Left ventricle myocardium superior (tissue), 1 donor: ENCODE measurements at places on chromosomes 1 and 21. TPM values are rescaled to one million over a fixed set of nuclear protein-coding genes. Genes with fewer than 3 reads are reported as not detected.

DNA sequence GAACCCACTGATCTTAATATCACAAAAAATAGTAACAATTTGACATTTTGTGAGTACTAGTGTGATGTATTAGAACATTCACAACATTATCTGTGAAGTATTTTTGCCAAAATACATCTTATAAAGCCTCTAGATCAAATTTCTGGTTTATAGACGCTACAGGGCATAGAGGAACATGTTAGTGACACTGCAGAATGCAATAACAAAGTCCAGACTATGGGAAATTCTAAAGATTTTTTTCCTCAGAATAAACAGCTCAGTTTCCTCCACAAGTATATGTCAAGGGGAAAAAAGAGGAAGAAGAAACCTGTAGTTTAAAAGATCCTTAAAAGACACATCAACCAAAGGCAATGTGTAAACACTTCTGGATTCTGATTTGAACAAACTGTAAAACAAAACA, 26.4 kb upstream of the MROH9 start:
- DNase-seq = no peak

- peak; percentile 52 for DNase-seq
Measured at GRCh38 chr1:242017580-242018233, 18.8 kb upstream of the MAP1LC3C start.

DNA sequence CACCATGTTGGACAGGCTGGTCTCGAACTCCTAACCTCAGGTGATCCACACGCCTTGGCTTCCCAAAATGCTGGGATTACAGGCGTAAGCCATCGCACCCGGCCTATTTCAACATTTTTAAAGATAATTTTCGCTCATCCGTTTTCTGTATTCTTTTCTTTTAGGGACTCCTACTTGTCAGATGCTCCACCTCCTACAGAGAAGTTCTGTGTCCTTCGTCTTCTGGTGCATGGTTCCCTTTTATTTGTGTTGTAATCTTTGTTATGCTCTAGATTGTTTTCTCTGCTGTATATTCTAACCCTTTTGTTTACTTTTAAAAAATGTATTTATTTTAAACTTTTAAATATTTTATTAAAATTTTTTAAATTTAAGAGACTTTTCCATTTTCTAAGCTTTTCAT, 28.4 kb downstream of the CLDN14 start:
- no peak for DNase-seq

DNA sequence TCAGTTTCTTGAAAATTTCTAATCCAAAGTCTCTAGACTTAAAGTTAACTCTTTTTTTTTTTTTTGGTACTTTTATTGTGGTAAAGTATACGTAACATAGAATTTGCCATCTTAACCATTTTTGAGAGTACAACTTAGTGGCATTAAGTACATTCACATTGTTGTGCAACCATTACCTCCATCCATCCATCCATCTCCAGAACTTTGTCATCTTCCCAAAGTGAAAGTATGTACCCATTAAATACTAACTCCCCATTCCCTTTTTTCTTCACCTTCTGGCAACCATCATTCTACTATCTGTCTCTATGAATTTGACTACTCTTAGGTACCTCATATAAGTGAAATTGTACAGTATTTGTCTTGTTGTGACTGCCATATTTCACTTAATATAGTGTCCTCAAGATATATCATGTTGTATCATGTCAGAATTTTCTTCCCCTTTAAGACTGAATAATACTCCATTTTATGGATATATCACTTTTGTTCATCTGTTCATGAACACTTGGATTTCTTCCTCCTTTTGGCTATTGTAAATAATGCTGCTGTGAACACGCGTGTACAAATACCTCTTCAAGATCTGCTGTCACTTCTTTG, 18.4 kb downstream of the RLF start:
- DNase-seq = no peak

DNA sequence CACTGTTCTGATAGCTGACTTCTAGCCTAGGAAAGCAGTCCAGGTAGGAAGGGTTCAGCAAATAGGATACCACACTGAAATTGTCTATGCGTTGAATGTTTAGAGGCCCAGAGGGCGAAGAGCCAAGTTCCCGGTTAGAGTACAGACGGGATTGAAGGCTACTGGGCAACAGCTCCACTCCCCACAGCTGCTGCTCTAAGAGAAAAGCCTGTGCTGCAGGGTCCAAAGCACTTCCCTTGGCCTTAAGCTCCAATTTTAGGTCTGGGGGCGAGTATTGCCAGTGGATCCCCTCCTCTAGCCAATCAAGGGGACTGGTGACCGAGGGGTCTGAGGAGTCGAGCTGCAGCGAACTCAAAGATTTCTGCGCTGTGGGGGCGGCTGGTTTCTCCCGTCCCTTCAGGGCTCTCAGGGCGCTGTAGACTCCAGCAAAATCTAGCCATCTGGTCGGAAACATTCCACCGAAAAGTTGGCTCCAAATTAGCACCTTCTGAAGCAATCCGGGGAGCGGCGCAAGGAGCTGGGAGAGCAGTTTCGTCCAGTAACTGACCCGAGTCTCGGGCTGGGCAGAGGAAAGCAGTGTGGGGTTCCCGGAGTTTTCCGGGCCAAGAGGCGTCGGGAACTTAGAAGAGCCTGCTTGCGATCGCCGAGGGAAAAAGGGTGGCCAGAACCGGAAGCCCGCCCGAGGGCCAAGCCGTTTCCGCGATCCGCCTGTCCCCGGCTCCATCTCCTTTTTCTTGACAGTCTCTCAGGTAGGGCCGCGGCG, 748 bp downstream of the PPP1R15B start:
- no peak for DNase-seq

- no peak for DNase-seq
Measured at GRCh38 chr1:212256369-212256768, 28.8 kb upstream of the PPP2R5A start.

DNA sequence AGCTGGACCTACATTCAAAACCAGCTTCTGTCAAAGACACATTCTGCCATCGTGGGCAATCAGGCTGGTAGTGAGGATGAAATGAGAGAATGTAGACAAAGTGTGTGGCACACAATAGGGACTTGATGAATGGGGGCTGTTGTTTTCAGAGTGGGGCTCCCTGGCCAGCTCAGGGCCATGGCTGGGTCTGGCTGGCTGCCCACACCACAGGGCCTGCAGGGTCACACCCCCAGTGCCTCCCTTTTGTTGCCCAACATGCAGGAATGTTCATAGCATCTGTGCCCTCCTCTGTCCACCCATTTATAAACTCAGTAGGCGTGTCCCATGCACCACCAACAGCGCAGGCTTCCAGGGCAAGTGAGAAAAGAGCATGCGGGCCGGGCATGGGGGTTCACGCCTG, 20.8 kb upstream of the ECE1 start:
- DNase-seq = no peak

GRCh38 chr1:80064524-80064923, 1058.0 kb upstream of the ADGRL4 start:
- DNase-seq = no peak

- DNase-seq = no peak
Measured at GRCh38 chr1:208866386-208866955, 622.3 kb upstream of the PLXNA2 start.

- DNase-seq = peak; percentile 12
Measured at GRCh38 chr21:44527156-44527982, 12.6 kb downstream of the KRTAP10-1 start.

GRCh38 chr1:208535511-208535910, 291.3 kb upstream of the PLXNA2 start:
- DNase-seq = no peak

DNA sequence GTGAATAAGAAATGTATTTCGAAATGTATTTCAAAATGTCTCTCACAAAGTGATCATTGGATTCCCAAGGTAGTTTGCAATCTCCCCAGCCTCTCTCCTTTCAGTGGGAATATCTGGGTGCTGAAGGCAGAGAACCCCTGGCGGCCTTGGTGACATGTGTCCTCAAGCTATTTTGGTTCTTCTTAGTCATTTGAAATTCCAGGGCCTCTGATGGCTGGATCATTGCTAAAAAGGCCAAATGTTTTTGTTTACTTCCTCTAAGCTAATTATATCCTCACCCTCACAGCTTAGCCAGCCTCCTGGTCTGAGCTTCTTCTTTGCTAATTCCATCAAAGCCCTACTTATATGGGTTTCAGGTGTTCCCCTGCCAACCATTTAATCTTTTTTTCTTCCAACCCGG, 71.2 kb downstream of the LRRC40 start:
- no peak for DNase-seq

- DNase-seq = no peak
Measured at GRCh38 chr1:2466958-2467554, 9.0 kb upstream of the PLCH2 start.

DNA sequence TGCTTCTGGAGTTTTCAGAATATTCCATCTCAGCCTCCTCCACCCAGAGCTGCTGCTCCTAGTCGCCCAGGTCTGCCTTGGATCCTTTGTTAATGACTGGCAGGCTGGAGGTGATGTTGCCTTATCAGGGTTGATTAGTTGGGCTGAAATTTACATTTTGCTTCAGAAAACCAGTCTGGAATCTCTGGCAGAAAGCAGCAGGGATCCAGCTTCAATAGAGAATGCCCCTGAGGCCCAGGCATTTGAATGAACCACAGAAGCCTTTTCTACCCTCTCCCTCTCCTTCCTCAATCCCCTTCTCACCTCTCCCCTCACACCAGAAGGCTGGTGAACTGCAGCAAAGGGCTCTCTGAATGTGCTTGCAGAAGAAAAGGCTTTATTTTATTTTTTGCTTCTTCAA, 83.2 kb downstream of the PLXNA2 start:
- DNase-seq = no peak

DNA sequence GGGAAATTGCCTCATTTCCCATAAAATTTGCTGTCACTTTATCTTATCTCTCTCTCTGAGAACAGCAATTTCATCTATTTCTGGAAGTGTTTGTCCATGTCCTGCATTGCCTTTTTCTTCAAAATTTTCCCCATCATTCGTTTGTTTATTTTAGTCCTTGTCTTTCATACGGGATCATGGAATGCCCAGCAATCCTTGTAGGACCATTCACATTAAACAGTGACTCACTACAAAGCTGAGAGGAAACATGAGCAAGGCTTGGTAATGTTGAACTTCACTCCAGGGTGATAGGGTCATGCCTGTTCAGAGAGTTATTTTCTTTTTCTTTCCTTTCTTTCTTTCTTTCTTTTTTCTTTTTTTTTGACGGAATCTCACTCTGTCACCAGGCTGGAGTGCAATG, 32.2 kb upstream of the HNRNPU start:
- no peak for DNase-seq

GRCh38 chr1:208190784-208191183, 53.4 kb downstream of the PLXNA2 start:
- DNase-seq = no peak

GRCh38 chr1:231990388-231990787, 363.8 kb downstream of the DISC1 start:
- no peak for DNase-seq

- no peak for DNase-seq
Measured at GRCh38 chr1:206723462-206723804, 38.7 kb downstream of the MAPKAPK2 start.

PTPRC gene
- 6.9 TPM for total RNA-seq

OR2T35 gene
- not detected for total RNA-seq

CLDN17 gene
- not detected for total RNA-seq

CFHR4 gene
- not detected for total RNA-seq

KIAA1614 gene
- total RNA-seq = 7.0 TPM

PDC gene
- total RNA-seq = not detected
